Stimulated activated CD8-positive, alpha-beta memory T cell treated with anti-CD3 and anti-CD28 coated beads, Interleukin-2, amount 100 ng/mL, for 1 hour (primary cell): ENCODE measurements at places on chromosomes 6 and 20.

DNA sequence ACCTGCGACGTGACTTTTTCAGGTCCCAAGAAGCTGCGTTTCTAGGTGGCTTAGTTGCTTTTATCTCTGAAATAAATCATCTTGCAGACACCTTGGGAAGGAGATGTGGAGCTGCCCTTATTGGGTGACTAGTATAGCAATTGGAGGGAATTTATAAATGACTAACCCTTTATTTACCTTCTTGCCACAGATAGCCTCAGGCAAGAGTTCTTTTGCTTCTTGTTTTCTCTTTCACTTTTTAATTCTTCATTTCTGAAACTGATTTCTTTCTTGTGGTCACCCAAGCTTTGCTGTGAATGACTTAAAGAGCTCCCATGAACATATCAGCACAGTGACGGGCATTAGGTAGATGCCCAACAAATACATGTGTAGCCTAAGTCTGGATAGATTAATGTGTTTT is 3.0 kb downstream of the ADGRF4 start:
- DNase-seq: no peak

DNA sequence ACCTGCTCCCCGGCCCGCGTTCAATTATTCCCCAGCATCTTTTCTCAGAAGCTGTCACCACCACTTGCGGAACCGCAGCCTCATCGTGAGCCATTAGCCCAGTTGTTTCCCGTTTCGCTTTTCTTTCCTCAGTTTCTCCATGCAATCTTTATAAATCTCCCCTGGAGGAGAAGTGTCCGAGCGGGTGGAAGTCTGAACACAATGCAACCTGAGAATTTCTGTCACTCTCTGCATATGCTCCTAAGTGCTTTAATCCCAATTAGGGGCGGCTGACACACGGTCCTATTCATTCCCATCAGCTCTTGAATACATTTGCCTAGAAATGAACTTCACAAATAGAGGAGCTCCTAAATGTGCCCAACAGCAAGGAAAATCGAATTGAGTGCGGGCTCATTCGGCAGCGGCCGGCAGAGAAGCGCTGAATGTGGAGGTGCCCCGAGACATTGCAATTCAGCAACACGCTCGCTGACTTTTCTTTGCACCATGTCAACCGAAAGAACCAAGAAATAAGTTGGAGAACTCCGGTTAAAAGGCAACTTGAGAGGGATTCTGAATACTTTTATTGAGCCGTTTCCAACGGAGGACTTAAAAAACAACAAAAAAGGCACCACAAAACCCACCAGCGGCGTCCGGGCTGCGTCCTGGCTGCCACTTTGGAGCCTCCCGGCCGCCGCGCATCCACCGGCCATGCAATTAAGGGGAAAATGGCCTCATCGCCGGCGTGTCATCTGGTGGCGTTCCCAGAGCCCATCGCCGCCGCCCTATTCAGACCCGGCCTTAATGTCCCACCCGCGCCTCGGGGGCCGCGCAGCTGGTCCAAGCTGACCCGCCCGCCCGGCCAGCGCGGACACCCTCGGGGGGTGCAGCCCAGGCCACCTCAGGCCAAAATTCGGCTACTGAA is 3.9 kb upstream of the PRDM13 start:
- DNase-seq: no peak

- DNase-seq: no peak
Measured at GRCh38 chr20:18632196-18632789, 44.4 kb downstream of the DTD1 start.

DNA sequence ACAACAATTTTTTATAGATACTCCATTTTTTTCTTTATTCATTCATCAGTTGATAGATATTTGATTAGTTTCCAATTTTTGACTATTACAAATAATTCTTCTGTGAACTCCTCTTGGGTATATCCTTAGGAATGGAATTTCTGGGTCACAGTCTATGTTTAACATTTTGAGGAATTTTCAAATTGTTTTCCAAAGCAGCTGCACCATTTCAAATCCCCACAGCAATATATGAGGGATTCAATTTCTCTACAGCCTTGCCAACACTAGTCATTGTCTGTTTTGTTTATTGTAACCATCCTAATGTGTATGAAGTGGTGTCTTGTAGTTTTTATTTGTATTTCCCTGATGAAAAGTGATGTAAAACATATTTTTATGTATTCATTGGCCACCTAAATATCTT is 320.3 kb upstream of the DEFB112 start:
- no peak for DNase-seq

GRCh38 chr6:158737710-158738615 is 81.2 kb downstream of the EZR start:
- no peak for DNase-seq

- DNase-seq: no peak
Measured at GRCh38 chr20:62758226-62758912, 37.9 kb upstream of the MRGBP start.

DNA sequence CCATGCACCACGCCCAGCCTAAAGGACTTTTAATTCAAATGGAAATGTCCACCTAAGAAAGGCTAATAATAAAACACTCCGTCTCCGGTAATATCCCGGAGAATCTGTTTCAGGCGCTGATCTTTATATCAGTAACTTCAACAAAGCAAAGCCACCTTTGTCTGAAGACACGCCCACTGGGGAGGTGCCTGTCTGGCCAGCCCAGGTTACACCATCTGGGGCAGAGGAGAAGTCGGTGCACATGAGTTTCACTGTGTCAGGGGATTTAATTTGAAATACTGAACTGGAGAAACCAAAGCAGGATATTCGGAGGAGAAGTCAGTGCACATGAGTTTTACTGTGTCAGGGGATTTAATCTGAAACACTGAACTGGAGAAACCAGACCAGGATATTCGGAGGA is 9.4 kb downstream of the SERPINB6 start:
- no peak for DNase-seq

DNA sequence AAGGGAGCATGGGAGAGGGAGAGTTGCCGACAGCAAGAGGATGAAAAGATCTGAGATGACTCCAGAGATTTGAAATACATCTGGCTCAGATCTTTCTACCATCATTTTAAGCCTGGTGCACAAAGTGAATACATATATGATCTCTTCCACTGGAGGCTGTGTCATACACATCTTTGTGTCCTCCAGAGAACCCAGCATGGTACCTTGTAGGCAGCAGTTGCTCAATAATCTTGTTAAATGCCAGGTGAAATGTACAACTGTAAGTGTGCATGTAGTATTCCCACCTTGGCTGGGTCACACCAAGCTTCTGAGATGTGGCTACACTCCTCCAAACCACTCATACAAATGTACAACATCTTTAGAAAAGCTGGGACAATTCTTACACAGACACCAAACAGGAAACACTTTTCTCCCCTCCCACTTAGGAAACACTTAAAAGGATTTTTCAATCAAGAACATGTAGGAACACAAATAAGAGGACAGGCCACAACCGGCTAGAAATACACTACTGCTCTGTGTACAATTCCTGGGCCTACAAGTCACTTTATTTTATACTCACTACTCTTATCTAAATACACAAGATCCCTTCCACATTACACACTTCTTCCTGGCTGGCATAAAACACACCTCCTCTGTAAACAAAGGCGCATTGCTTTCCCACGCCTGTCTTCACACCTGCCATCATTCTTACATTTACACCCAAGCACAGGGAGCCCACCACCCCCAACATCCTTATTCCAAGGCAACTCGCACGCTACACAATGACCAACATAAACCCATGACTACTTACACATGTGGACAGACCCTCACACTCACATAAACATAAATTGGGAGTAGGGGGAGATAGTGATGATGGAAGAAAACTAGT is 3.8 kb upstream of the IER3 start:
- no peak for DNase-seq

- no peak for DNase-seq
Measured at GRCh38 chr20:3592931-3593330, 70.3 kb downstream of the GFRA4 start.

- no peak for DNase-seq
Measured at GRCh38 chr20:62771396-62772102, 24.7 kb upstream of the MRGBP start.

DNA sequence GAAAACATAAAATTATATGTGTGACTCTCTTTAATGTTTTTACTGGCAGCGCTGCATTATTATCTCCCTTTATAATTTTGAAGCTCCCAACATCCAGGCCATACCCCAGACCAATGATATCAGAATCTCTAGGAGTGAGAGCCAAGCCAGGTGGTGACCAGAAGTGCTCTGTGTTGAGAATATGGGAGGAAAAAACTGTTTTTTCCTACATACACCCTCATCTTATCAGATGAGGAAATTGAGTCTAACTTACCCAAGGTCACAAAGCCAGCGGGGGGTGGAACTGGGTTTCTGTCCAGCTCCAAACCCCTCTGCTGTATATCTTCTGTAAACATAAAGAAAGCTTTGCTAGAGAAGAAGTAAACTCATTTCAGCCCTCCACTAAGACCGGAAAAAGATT is 42.5 kb downstream of the LY86 start:
- no peak for DNase-seq

DNA sequence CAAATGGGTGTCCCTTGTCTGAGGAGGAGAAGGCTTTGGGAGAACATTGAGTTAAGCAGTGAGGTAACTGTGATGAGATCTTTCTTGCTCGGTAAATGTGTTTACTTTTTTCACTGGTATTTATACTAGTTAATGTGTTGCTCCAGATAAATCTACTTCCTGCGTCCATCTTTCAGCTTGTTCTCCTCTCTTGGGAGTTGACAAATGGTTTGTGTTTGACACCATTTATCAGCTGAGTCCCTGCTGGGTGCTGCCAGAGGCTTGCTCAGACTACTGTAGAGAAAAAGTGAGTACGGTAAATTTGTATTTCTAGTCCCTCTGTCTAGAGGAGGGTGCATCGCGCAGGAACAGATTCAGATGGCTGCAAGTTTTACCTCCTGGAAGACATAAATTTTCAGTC is 8.3 kb upstream of the PRDM1 start:
- no peak for DNase-seq

DNA sequence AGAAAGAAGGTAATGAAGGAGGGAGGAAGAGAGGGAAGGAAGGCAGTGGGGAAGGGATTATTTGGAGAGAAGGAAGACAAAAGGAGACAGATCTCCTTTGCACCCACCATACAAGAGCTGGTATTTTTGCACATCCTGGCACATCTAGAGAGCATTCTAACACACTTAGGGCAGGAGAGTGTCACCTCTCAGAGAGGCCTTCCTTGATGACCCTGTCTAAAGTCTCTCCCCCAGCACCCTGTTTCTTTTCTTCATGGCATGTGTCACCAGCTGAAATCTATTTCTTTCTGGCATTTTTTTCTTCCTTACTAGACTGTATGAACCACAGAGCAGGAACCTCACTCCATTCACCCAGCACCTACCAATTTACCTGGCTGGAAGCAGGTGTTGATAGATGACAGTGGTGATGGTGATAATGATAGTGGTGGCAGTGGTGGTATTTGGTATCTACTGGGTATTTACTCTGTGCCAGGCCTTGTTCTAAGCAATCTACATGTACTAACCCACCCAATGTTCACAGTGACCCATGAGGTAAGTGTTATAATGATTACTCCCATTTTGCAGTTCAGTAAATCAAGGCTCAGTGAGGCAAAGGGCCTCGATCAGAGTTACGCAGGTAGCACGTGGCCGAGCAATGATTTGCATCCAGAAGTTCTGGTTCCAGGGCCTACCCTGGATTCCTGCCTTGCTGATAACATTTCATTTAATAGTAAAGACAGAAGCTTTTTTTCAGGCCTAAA is 131.8 kb downstream of the NFATC2 start:
- no peak for DNase-seq

DNA sequence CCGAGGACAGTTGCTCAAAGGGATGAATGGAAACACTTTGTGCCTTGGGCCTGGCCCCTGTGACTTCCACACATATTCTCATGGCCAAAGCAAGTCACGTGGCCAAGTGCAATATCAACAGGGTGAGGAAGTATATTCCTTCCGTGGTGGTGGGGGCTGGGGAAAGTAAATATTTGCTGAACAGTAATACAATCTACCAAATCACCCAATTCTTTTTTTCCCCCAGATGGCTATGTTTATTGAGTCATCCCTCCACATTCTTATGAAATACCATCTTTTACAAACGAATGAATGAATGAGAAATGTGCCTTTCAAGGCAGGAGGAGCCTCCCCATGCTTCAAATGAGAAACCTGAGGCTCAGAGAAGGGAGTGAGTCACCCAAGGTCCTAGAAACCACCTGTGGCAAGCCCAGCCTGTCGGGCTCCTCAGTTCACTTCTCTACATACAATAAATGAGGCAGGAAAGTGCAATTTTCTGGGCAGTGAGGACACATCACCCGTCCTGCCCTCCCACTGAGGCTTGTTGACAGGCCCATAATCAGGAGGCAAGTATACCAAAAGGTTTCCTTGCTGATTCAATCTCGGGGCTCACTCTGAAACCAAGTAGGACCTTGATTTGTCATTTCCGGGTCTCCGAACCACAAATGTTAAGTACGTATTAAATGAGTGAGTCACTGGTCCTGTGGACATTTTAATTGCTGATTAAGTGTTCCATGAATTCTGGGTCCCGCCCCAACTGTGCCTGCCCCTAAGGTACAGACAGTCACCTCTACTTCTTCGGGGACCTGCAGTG is 25.3 kb upstream of the TOP1 start:
- peak; percentile 18 for DNase-seq

DNA sequence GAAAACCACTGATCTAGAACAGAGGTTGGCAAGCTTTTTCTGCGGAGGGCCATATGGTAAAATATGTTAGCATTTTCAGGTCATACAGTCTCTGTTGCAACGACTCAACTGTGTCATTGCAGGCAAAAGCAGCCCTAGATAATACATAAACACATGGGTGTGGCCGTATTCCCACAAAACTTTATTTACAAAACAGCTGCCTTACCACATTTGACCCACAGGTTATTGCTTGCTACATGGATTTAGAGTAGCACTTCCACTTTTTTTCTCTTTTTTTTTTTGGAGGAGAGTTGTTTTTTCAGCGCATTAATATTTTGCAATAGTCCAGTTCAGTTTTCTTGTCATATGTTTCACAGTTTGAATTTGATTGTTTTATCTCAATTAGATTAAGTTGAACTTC is 2.5 kb upstream of the IGF2R start:
- no peak for DNase-seq

DNA sequence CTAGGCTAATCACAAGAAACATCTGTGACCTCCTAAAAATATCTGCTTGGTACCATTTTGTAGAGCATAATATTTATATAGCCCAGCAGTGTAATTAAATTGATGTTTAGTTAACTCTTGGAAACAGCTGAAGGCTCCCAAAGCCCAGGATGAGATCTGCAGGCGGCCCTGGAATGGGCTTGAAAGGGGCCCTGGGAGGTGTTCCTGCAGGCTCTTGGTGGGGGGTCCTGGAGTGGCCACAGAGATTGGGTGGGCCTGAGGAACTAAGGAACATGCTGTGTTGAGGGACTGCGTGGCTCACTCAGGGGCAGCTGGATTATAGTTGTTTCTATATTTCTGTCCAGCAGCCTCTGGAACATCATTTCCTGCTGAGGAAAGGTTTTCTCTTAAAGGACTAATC is 9.2 kb downstream of the SCP2D1 start:
- DNase-seq: no peak

- DNase-seq: no peak
Measured at GRCh38 chr20:42276718-42277602, 658.8 kb upstream of the CHD6 start.

- no peak for DNase-seq
Measured at GRCh38 chr6:15897063-15897876, 231.6 kb upstream of the MYLIP start.

GRCh38 chr6:18501663-18502013 is 114.5 kb downstream of the RNF144B start:
- DNase-seq: no peak

- no peak for DNase-seq
Measured at GRCh38 chr6:139984317-139984716, 609.9 kb upstream of the CITED2 start.
